NCI-H2081 treated with DMSO at 0.1 percent for 48 hours (cell line): ENCODE measurements at places on chromosomes 2 and 18.

GRCh38 chr18:55864281-55864680 lies 276.3 kb upstream of the TCF4 start:
- no peak for DNase-seq

DNA sequence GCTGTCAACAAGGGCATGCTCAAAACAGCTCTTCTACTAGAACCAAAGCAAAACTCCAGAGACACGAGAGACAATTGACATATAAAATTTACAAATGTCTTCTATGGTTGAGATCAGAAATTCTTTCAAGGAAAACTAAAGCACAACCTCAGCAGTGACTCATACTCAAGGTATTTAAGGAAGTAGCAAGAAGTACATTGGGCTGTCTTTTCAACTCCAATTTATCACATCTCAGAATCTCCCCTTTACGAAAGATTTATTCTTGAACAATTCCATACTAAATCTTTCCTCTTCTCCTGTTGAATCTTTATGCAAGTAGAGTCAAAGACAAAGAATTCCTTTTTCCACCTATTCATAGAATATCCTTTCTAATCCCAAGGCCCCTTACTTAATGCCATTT lies 324.0 kb downstream of the IRS1 start:
- DNase-seq, result no peak

- no peak for DNase-seq
Measured at GRCh38 chr18:55603775-55604174, 15.8 kb upstream of the TCF4 start.

DNA sequence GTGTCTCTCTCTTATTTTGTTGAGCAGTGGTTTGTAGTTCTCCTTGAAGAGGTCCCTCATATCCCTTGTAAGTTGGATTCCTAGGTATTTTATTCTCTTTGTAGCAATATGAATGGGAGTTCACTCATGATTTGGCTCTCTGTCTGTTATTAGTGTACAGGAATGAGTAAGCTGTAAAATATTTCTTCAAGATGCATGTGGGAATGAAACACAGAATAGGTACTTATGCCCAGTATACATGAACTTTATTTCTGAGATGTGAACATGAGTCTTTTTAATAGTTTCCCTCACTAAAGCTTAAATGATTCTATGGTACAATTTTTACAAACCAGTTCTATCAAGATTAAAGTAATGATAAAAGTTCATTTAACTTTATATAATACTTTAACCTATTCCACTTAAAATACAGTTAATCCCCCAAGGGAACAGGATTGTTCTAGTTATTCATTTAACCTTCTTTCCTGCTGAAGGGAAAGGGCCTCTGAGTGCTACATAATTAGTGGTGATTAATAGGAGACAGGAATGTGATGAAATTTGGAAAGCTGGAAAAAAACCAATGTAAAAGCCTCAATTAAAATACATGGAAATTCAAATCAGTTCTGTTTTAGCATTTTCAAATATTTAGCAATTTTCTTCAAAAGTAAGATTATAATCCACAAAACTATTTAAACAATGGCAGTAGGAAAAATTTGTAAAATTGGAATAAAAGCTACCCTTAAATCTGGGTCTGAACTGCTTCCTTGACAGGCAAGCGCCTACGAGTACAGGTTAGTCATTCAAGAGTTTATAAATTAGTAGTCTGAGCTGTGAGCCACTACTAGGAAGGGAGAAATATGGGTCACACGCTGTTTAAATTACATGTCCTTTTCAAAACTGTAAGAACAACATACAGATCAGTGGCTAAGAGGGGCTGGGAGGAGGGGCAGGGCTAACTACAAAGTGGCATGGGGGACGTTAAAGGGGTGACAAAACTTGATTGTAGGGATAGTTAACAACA lies 28.9 kb downstream of the SPIRE1 start:
- no peak for DNase-seq

GRCh38 chr18:41955688-41956087 lies 654 bp downstream of the PIK3C3 start:
- DNase-seq, result no peak

GRCh38 chr2:187404431-187405110 lies 43.5 kb downstream of the CALCRL start:
- DNase-seq, result no peak

DNA sequence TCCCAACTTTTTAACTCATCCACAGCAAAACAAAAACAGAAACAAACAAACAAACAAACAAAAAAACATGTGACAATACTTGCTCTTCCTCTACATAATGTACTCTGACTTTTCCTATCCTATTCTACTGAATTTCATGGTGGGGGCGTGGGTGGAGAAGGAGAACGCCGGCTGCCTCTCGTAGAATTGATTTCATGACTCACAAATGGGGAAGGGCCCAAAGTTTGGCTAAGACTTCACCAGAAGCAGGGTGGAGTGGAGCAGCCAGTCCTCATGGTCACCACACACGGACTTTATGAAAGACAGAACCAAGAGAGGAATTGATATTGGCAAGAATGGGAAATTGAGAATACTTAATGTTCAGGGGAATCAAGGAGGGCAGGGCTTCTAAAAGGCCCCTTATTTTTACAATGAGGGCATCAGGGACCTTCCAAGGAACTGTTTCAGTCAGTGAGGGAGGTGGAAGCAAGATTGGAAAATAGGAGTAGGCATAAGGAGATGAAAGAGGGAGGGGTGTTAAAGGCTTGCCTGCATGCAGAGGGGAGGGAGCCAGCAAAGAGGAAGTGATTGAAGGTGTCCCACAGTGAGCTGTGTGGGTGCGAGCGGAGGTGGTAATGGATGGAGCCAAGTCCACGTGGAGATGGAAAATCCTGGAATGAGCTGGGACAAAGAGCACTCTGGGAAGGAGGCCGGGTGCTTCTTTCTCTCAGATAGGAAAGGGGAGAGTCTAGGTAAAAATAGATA lies 27.9 kb downstream of the MARCHF4 start:
- no peak for DNase-seq

GRCh38 chr2:50948681-50949080 lies 83.3 kb downstream of the NRXN1 start:
- no peak for DNase-seq

DNA sequence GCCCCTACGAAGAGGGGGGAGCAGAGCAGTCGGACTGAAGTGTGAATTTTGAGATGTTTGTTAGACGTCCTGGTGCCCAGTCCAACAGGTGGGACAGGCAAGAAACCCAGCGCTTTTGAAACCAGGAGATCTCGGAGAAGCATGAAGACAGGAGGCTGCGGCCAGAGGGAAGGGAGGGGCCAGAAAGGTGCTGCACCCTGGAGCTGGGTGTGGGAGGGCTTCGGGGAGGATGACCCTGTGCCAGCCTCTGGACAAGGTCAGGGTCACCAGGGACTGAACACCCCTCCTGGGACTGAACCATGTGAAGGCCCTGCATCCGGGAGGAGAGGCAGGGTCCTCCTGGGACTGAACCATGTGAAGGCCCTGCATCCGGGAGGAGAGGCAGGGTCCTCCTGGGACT lies 6.1 kb downstream of the TMEM18 start:
- DNase-seq, result no peak

GRCh38 chr18:46916551-46917107 lies 678 bp downstream of the PIAS2 start:
- DNase-seq, result no peak

DNA sequence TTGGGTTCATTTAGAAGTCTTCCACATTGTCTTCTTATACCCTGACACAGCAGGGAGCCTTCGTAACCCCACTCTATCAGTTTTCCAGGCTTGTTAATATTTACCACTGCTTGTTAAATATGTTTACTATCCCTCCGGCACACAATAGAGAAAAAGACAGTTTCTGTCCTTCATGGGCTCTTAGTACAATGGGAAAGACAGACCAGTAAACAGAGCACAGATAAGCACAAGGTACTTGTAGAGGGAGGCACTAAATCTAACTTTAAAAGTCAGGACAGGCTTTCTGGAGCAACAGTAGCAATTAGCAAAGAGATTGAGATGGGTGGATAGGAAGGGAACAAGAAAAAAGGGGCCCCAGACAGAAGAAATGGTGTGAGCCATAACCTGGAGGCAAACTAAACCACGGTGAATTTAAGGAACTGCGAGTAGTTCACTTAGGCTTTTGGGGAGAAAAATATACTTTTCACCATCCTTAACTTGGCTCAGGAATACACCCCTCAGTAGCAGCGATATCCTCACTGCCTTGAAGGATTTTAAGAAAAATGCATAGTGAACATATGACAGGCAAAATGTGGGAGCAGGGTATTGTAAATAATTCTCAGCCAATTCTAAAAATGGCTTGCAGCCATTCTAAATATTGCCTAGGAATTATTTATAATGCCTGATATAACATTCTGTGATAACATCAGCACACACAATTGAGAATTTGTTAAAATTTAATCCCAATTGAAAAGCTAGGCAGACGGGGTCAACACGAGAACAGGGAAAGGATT lies 383.7 kb downstream of the CDH2 start:
- DNase-seq, result no peak

DNA sequence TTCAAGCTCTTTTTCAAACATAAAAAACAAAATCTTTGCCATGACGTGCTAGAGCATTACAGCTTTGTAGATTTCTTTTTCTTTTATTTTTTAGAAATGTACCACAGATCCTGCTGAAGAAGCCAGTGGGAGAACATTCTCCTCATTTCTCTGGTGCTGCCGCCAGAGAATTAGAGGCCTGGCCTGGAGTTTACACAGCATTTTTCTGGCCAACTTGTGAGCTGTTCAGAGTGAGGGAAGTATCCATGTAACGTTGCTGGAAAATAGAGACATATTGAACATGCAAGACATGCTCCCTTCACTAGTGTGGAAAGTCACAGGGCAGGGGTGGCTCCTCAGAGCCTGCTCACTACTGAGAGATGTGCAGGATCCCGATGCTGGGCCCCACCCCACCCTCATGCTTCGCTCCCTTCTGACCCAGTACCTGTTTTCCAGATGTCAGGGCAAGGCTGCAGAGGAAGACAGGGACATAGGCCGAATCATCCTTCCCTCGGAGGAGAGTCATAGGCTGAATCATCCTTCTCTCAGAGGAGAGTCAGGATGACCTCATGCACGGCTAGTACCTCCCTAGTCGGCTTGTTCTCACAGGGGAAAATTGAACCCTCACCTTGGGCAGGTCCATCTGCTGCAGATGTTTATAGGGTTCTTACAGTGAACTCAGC lies 298.5 kb downstream of the INSIG2 start:
- DNase-seq, result no peak

DNA sequence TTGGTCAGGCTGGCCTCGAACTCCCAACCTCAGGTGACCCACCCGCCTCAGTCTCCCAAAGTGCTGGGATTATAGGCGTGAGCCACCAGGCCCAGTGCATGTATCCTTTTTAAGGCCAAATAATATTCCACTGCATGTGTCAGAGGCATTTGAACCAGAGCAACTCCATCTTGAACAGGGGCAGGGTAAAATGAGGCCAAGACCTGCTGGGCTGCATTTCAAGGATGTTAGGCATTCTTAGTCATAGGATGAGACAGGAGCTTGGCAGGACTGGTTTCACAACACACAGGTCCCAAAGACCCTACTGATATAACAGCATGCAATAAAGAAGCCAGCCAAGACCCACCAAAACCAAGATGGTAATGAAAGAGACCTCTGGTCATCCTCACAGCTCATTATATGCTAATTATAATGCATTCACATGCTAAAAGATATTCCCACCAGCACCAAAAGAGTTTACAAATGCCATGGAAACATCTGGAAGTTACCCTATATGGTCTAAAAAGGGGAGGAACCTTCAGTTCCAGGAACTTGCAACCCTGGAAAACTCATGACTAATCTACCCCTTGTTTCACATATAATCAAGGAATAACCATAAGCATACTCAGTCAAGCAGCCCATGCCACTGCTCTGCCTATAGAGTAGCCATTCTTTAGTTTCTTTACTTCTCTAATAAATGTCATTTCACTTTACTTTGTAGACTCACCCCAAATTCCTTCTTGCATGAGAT lies 204.6 kb downstream of the RAB3GAP1 start:
- DNase-seq, result no peak

DNA sequence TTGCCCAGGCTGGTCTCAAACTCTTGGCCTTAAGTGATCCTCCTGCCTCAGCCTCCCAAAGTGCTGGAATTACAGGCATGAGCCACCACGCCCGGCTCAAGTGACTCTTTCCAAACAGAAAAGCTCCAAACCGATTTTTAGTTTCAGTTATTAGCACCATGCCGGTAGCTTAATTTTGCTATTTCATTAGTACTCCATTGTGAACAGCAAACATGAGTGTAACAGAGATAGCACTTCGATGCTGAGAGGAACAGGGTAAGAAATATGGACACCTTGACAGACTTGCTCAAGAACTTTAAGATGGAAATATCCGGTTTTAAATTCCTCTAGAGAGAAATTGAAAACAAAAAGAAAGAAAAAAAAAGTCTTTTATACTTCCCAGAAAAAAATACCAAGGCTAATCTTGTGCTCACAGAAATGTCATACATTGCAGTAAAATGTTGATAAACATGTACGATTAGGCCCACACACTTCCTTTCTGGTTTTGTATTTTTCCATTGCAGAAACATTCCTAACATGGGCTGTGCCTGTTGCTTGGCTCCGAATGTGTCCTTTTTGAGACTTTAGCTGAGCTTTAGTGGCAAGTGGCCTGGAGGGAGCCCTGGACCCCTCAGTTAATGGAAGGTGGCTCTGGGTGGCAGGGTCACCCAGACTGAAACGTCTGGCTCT lies 18.3 kb downstream of the FHL2 start:
- DNase-seq, result no peak

GRCh38 chr2:218292048-218293014 lies at the start of gene TMBIM1:
TMBIM1 (minus strand) TSS chr2:218292503; CDS start chr2:218282141, 10,362 bp downstream.
- no peak for DNase-seq
